ENCODE measurements at places on chromosomes 11 and 22.

GRCh38 chr22:33381531-33382406 is 323.6 kb upstream of the SYN3 start:
- DNase-seq: no peak

DNA sequence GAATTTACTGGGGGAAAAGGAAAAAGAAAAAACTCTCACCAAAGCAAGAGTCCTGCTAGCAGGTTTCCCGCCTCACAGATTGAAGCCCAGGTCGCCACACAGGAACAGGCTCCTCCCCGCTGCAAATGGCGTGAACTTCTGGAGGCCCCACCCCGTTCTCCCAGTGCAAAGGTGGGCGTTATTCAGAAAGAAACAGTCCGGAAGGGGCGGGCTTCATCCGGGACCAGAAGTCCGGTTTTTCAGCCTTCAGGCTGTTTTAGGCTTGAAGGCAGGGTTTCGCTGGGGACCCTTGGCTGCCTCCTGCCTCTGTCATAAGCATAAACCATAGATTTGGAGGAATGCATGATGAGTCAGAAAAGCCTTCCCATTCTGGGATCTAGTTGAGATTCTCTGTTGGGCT is 148.3 kb upstream of the POU2AF2 start:
- no peak for DNase-seq

- DNase-seq: no peak
Observed at GRCh38 chr11:93032580-93032979, 63.1 kb downstream of the MTNR1B start.

DNA sequence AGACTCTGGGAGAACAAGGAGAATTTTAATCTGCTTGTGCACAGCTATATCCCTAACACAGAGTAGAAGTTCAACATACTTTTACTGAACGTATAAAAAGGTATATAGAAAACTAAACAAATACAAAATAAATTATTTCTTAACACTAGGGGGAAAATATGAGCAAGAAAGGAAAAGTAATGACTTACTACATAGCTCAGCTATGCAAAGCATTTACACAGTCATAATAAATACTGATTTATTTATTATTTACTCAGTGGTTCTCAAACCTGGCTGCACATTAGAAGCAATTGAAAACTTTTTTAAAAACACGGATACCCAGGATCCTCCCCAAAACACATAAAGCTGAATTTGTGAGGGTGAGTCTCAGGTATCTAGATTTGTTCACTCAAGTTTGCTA is 182.5 kb downstream of the TTC28 start:
- DNase-seq: no peak

DNA sequence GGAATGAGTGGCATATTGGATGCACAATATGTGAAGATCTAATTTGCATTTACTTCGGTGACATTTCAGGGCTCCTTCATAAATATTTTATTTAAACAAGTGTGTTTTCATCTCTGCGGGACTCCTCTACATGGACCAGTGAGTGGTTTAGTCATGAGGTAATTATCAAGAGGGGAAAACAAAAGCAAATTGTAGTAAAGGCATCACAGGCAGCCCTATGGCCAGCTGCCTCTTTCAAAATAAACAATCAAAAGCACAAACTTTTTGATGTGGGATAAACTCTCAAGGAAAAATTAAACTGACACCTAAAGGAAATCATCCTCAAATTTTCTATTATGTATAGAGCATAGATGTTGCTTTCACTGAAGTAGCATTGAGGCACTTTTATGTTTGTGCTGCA is 6.0 kb downstream of the SYT9 start:
- no peak for DNase-seq

DNA sequence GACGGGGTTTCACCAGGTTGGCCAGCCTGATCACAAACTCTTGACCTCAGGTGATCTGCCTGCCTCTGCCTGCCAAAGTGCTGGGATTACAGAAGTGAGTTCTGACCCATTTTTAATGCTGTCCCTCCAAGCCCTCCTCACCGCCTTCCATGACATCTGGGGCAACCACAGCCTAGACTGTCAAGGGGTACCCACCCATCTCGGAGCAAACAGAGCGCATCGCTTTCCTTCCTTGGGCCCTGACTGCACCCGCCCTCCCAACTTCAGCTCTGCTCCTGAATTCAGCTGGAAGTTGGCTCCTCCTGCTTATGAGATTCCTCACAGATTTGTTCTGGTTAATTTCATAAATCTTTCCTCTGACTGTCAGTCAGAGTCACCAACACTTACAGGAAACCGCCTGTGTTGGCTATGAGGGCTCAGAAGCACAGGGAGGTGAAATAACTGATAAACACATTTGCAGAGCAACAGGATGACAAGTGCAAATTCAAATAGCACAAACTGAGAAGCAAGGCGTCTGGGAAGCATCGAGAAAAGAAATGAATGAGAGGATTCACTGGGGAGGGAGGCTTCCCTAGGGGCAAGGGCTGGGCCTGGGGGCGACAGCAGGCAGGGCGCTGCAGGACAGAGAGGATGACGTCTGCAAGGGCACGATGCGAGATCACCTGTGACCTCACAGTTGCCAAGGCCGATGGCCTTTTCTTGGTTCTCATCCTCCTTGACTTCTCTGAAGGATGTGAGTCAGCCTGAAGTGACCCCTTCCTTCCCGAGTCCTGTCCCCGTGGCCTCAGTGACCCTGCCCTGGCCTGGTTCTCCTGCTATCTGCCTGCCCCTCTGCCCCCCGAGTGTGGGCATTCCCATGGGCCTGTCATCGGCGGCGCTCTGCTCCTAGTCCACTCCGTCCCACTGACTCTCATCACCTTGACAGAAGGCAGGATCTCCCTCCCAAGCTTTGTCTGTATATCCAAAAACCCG is 6.1 kb downstream of the IFT27 start:
- DNase-seq: no peak

DNA sequence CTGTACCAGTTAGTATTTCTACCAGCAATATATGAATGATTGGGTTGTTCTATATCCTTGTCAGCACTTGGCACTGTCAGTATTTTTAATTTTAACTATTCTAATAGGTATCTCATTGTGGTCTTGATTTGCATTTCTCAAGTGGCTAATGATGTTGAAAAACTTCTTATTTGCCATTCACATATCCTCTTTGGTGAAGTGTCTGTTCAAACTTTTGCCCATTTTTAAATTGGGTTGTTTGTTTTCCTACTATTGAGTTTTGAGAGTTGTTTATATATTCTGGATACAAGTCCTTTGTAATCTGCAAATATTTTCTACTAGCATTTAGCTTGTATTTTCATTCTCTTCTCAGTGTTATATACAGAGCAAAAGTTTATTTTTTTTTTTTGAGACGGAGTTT is 82.1 kb downstream of the CSTPP1 start:
- no peak for DNase-seq

- no peak for DNase-seq
Observed at GRCh38 chr11:110433393-110434333, 3.9 kb downstream of the FDX1 start.

DNA sequence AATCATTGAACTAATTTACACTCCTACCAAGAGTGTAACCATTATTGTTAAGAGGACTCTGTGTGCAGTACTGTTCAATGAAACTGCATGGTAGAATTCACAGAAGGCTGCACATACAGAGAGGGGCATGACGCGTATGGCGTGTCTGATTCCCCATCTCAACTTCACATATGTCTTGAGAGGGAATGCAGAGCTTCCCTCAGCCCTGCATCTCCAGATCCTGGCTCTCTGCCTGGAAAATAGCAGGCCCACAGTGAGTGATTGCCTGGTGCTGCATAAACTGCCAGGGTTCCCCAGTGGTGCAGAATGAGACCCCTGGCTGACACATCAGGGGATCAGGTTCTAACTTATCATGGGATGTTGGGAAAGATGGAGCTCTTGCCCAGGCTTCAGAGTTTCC is 260.2 kb upstream of the ISX start:
- no peak for DNase-seq

DNA sequence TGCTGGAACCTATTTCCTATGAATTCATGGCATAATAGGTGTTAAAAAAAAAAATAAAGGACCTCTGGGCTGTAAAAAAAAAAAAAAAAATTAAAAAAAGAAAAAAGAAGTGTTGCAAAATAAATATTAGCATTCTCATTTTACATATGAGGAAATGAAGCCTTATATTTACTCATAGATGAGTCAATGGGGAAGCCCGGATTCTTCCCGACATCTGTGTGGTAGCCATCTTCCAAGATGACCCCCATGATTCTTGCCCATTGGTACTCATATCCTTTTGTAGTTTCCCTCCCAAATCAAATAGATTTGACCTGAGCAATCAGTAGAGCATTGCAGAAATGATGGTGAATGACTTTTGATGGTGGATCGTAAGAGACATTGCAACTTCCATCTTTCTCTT is 3.0 kb upstream of the SWAP70 start:
- DNase-seq: no peak

GRCh38 chr22:22479999-22480532 is 28.5 kb downstream of the ZNF280B start:
- no peak for DNase-seq

DNA sequence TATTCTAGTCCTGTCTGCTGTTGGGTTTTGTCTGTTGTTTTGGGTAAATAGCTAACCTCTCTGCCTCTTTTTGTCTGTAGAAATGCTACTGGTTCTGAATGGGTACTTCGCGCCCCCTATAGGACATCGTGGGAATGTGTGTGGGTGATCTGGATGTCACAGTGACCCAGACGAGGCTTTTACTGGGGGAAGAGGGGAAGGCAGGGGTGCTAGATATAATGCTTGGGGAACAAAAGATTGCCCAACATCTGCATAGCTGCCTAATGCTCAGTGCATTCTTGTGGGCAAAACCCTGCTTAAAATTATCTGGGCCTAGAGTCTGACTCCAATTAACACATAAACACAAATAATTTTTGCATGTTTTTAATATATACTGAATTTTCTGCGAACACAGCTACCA is 57.7 kb downstream of the BMAL1 start:
- DNase-seq: no peak

- no peak for DNase-seq
Observed at GRCh38 chr11:34344768-34345539, 12.9 kb downstream of the ABTB2 start.

DNA sequence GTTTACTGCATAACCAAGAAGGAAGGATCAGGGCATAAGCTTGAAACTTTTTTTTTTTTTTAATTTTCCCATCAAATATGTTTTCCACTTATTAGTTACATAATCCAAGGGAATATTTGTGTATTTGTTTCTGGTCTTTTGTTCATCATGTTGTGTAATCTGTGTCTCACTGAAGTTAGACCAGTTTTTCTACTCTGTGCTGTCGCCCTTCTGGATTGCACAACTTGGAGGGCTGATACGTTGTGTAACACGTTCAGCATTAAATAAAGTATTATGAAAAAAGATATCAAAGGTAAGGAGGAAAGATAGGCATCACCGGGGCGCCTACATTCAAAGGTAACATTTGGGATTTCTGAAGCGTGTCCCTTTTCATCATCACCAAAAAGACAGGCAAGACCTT is 3.3 kb upstream of the E2F8 start:
- no peak for DNase-seq

DNA sequence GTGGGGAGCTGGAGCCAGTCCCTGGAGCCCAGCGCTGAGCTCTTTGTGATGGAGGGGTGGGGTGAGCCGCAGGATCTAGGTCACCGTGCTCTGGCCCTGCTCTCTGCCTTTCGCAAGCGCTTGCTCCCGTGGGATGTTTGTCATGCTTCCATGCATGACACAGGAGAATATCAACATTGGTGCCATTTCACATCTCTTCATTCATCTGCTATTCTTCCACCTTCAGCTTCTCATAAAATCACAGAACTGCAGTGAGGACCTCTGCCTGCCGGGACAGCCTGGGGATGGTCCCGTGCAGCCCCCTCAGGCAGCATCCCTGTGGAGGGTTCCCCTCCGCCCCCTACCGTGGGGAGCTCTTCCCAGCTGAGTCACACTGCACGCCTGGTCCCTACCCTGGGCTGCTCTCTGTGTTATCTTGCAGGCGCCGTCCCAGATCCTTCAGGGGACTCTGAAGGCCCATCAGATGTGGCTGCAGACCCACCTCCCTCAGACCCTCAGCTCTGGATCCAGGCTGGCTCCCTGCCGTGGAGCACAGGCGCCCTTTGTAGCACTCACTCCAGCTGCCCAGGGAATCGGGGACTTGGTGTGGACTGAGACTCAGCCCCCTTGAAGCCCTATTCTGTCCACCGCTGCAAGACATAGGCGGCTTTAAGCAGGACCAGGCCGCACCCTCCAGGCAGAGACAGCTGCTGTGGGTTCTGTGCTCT is 5.1 kb upstream of the SEPTIN5 start:
- DNase-seq: no peak

DNA sequence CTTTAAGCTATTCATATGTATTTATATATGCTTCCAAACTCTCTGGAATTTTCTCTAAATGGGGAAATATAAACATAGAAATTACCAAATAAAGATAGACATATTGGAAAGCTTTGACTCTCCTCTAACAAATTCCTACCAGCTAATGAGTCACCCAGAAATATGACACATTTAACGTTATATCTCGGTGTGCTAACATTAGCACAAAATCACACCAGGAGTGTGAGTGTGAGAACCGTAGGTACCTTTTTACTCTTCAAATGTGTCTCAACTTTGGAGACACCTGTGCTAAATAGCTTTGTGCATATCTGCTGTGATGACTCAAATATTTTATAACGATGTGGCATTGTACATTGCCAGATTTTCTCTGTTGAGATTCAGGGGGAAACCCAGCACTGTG is 714.4 kb downstream of the METTL15 start:
- DNase-seq: no peak

GRCh38 chr11:74366576-74366975 is 31.7 kb downstream of the PGM2L1 start:
- no peak for DNase-seq

- no peak for DNase-seq
Observed at GRCh38 chr11:1750840-1751530, 590 bp upstream of the IFITM10 start.

GRCh38 chr11:23192256-23192655 is 332.0 kb upstream of the CCDC179 start:
- DNase-seq: no peak

- DNase-seq: no peak
Observed at GRCh38 chr22:34608540-34609115, 457.3 kb upstream of the ISX start.

GRCh38 chr11:82750643-82751139 is 17.0 kb upstream of the FAM181B start:
- no peak for DNase-seq

GRCh38 chr11:77090373-77091111 is 12.1 kb upstream of the OMP start:
- DNase-seq: no peak

GRCh38 chr11:109821511-109821910 is 271.7 kb upstream of the ZC3H12C start:
- DNase-seq: no peak

- DNase-seq: no peak
Observed at GRCh38 chr11:36363361-36364268, 67.5 kb downstream of the PRR5L start.

Measured in stimulated activated CD8-positive, alpha-beta memory T cell treated with anti-CD3 and anti-CD28 coated beads, Interleukin-15, amount 100 ng/mL, for 48 hours (primary cell).